Activated T-cell treated with anti-CD3 and anti-CD28 coated beads, Interleukin-2, amount 50 U/mL, for 24 hours (primary cell): ENCODE measurements at places on chromosomes 5 and 9.
A peak's percentile ranks its signal among the peaks of the same experiment; 100 is the strongest.

GRCh38 chr5:25573691-25574090 is 928.9 kb upstream of the CDH10 start:
- no peaks in the 10 kb centered on the region for H3K36me3 ChIP-seq
- no peaks in the 10 kb centered on the region for H3K27me3 ChIP-seq

DNA sequence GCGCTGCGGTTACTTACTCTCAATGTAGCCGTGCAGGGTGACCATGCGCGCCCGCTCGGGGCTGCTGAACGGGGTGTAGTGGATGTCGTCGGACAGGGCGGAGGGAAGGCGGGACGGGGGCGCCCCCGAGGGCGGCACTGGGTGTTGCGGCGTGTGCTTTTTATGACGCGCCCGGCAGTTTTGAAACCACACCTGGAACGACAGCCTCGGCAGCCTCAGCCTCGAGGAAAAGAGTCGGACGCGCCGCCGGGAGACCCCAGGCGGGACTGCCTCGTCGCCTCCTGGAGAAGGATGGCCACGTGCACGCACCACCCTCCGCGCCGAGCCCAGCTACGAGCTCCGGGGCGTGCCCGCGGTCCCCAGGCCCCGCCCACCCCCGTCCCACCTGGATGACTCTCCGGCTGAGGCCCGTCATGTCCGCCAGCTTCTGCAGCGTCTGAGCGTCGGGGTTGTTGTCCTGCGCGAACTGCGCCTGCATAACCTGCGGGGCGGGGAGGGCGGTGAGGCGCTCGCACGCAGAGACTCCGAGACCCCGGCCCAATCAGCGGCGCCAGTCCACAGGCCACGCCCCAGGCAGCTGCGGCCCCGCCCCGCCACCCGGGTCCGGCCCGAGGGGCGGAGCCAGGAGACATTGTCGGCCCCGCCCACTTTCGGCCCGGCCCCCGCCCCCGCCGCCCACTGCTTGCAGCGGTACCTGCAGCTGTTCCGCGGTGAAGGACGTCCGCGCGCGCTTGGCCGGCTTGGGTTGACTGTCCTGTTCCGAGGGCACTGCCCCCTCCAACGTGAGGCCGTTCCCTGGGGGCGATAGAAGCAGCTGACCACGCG is 15.0 kb downstream of the LHX6 start:
- H3K27ac ChIP-seq = no peak overlapping the region
- no peaks in the 10 kb centered on the region for H3K36me3 ChIP-seq
- H3K27me3 ChIP-seq = peaks cover 89% of the 10 kb centered on the region
- H3K4me1 ChIP-seq = peaks cover 23% of the 10 kb centered on the region

DNA sequence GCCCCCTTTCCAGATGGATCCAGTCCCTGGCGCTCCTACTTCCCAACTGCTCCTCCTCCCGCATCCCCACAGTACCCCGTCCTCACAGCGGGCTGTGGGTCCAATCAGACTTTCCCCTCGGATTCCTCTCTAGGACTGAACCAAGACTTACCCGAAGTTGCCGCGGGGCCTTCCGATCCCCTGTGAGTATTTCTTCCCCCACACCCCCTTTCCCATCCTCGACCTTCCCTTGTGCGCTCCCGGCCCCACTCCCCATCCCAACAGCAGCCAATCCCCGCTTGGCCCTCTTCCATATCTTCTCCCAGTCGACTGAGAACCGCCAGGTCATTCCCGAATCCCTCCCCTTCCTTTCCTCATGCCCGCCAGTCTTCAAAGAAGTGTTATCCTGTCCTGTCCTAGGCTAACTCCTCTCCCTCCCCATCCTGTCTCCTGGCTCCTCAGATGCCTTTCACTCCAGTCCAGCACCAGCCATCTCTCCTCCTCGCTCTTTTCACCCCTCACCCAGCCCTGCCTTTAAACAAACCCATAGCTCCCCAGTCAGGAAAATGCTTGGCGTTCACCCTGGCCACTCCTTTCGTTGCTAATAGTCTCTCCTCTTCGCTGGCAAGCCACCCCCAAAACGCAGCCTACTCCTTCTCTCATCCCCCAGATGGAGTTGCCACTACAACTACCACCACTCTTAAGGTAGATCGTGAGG is 646 bp downstream of the SWI5 start:
- H3K27me3 ChIP-seq = no peaks in the 10 kb centered on the region
- DNase-seq = peak; percentile 33
- peak overlapping the region; percentile 97 for H3K27ac ChIP-seq
- H3K4me3 ChIP-seq = peak overlapping the region; percentile 98

- no peak overlapping the region for H3K4me3 ChIP-seq
- no peaks in the 10 kb centered on the region for H3K27me3 ChIP-seq
- DNase-seq = no peak
- H3K4me1 ChIP-seq = peaks cover 44% of the 10 kb centered on the region
- no peaks in the 10 kb centered on the region for H3K36me3 ChIP-seq
- H3K27ac ChIP-seq = peak overlapping the region; percentile 64
These were observed 109.4 kb downstream of the ANKRD55 start for GRCh38 chr5:56123531-56124243.
